Stimulated activated CD4-positive, alpha-beta T cell treated with anti-CD3 and anti-CD28 coated beads, Interleukin-1b, Interleukin-23, amount 100 ng/mL, for 1 hour (primary cell): ENCODE measurements at places on chromosomes 1 and 21.

DNA sequence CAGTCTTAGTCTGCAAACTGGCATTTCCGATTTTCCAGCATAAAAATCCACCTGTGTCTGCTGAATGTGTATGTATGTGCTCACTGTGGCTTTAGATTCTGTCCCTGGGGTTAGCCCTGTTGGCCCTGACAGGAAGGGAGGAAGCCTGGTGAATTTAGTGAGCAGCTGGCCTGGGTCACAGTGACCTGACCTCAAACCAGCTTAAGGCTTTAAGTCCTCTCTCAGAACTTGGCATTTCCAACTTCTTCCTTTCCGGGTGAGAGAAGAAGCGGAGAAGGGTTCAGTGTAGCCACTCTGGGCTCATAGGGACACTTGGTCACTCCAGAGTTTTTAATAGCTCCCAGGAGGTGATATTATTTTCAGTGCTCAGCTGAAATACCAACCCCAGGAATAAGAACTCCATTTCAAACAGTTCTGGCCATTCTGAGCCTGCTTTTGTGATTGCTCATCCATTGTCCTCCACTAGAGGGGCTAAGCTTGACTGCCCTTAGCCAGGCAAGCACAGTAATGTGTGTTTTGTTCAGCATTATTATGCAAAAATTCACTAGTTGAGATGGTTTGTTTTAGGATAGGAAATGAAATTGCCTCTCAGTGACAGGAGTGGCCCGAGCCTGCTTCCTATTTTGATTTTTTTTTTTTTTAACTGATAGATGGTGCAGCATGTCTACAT lies 2.5 kb upstream of the OLFML3 start:
- DNase-seq = no peak

GRCh38 chr1:151994956-151995355 lies 1.3 kb upstream of the S100A10 start:
- no peak for DNase-seq

DNA sequence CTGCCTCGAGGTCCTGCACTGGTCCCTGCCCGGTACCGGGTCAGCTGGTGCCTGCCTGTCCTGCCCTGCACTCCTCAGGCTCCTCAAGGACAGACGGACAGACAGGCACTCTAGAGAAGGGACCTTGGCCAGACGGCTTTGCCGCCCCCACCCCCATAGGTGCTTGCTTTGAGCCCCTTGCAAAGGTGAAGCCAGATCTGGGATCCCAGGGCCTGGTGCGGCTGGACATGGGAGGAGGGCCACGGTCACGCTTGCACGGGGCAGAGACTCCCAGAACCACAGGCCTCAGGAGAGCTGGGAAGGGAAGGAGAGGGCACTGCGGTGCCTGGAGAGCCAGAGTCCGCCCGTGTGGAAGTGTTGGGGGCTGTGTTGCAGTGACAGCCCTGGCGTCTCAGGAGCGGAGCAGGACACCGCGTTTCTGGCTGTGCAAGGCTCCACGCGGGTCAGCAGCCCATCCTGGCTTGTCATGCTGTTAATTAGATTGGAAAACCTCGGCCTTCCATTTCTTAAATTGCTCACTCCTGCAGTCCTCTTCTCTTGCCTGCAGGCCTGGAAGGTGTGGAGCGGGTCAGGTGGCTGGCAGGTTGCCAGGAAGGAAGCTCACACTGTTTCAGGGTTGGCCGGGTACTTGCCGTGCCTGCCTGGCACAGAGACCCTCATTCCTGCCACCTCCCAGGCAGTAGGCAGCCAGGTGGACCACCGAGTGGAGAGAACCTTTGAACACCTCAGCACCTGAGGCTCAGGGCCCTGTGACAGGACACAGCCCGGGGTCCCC lies 16.3 kb downstream of the COL18A1 start:
- no peak for DNase-seq

DNA sequence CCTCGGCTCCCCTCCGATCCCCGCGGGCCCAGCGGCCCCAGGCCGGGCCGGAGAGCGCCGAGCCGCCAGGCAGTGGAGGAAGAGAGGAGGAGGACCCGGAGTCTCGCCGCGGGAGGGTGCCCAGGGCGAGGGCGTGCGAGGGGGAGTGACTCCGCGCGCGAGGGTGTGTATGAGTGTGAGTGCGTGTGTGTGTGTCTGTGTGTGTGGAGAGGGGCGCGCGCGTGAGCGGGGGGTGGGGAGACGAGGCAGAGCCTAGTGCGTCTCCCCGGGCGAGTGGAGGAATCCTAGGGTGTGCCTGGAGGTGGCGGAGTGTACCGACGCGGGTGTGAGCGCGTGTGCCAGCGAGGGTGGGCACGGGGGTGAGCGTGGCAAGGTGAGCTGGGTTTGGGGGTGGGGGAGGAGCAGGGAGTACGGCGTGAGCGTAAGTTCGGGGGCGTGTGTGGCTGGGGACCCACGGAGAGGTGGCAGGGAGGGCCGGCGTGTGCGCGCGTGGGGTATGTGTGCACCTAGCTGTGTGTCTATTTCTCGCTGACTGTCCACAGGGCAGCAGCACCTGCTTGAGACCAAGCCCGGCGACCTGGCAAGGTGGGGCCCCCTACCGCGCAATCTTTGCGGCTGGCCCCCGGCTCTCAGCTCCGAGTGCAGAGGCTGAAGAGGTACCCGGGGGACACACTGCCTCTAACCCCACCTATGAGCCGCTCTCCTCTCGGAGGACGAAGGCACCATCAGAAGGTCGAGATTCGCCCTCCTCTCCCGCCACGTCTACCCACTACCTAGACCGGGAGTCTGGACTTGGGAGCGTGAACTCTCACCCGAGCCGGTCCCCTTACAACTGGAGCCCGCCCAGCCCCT lies 784 bp upstream of the KCND3 start:
- DNase-seq = no peak

GRCh38 chr21:35323947-35324346 lies 274.8 kb upstream of the RUNX1 start:
- DNase-seq = no peak

GRCh38 chr1:41783189-41783639 lies 135.5 kb downstream of the HIVEP3 start:
- DNase-seq = no peak

- no peak for DNase-seq
Observed at GRCh38 chr1:87137342-87137739, 191.3 kb upstream of the LMO4 start.

DNA sequence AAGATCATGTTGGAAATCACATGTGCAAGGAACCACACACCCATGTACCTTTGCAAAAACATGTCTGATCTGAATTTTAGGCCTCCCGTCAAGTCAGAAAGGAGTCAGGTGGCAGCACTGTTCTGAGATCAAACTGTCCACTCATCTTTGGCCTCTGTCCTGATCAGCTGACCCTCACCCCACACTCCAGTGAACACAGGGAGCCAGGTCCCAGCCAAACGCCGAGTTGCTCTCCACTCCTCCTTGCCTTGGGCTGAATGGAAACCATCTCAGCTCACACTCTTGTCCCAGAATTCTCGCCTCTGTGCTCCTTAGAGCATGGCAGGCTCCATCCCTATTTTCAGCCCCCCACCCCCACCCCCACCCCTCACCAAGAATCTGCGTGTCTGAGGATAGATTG lies 4.6 kb upstream of the RNF186 start:
- DNase-seq = no peak

DNA sequence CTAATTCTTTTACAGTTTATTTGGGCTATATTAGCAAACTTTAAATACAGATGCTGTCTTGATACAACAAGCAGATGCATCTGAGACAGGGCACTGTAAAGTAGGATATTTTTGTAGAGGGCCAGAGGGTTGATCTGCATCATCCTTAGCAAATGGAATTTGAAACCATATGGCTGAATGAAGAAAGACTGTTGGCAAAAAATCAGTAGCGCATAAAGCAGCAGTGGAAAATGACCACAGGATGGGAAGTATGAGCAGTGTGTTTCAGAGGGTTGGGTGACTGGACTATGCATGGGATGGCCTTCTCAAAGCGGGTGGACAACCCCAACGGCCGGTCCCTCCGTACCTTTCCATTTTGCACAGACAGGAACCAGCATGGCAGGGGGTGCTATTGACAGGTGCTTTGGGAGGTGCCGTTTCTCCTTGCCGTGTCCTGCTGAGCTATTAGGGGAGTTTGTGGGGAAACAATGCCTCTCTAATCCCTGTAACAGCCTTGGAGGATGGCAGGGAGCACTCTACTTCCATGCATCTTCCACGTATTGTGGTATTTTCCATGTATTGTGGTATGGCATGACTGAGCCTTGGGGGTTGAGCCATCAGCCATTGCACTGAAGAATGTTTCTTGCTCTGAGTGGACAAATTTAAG lies 5.9 kb downstream of the LRRC8B start:
- no peak for DNase-seq

- no peak for DNase-seq
Observed at GRCh38 chr1:151939141-151939540, 29.8 kb upstream of the THEM4 start.

DNA sequence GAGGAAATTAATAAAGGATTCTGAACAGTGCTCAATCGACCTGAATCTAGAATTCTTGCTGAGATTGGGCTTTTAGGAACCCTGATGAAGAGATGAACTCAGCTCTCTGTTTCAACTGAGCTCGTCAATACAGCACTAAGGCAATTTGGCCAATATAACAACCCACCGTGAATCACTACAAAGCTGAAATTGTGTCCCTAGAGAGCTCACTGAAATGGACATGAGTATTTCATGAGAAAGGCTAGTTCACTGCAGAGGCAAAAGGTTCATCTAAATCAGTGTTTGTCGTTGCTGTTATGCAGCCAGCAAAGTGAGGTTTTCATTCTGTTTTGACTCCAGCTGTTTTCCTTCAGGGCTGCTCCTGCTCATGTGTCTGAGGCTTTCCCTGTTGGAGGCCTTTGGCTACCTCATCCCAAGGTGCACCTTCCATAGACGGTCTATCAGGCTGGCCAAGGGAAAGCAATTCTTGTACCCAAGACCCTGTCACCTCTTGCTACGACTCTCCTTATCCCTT lies 83.5 kb downstream of the URB2 start:
- no peak for DNase-seq
